ENCODE measurements at places on chromosomes 5 and 9. TPM values are rescaled to one million over a fixed set of nuclear protein-coding genes. Genes with fewer than 3 reads are reported as not detected.

The PCDHB14 gene
- not detected for total RNA-seq

DNA sequence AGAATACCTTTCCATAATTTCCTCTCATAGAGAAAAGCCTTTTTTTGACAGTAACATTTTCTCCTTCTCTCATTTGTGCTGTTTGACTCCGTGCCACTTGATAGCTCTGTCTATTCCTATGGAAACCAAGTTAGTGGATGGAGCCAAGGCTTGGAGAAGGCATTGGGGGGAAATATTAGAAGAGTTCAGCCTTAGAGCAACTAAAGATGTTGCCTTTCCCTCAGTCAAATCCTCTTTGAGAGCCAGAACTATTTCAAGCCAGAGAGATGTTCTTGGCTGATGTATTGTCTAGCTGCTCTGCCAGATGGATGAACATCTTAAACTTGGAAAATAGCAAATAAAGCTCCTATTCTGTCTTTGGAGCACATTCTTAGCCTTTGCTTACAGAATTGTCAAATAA is 112.4 kb downstream of the INVS start:
- DNase-seq = no peak

DNA sequence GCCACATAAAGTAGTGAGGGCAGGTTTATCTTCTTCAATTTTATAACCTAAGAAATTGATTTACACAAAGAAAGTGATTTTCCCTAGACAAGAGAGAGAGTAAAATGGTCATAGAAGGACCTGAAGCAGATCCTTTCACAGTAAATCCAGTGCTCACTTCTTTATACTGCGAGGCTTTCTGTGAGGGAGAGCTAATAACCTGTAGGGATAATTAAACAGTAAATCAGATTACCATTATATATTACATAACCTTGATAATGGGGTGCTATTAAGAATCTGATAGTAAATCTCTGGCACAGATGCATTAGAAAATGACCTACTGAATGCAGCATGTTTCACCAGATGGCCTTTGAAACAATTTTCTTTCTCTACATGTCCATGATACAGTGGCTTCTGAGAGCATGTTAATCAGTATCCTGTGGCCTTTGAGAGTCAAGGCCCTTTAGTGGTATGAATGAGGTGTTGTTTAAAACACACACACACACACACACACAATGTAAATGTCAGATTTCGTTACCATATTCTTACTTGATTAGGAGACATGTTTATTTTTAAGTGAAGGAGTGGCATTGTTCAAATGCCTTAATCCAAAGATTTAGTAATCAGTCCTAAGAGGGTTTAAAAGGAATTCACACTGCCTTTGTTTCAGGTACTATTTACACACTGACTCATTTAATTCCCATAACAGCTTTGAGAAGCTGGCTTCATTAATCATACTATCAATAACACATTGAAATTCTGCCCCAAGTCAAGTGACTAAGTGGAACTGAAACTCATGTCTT is 124.7 kb downstream of the ALDH1A1 start:
- no peak for DNase-seq

The GPX8 gene
- total RNA-seq = 0.62 TPM

DNA sequence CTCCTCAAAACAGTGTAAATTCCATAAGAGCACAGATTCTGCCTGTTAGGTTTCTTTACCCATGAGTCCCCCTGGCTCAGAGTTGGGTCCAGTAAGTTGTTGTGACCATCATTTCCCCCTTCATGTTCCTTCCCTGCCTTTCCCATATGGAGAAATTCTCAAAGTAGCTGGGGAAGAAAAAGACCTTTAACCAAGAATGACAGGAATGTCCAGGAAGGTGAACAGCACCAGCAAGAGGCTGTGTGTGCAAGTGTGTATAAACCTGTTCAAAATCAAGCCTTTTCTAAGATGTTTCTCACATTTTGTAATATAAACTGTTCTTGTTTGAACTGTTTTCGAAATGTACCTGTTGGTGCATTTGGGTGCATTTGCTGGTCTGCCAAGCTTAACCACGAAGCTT is 238.2 kb downstream of the SLIT3 start:
- DNase-seq = no peak

GRCh38 chr9:124940521-124940893 is 376 bp downstream of the GOLGA1 start:
- no peak for DNase-seq

- no peak for DNase-seq
These were observed 24.3 kb upstream of the UBAP2 start for GRCh38 chr9:34072868-34073590.
